ENCODE measurements at places on chromosomes 2 and 18. TPM values are rescaled to one million over a fixed set of nuclear protein-coding genes. Genes with fewer than 3 reads are reported as not detected.
A peak's percentile ranks its signal among the peaks of the same experiment; 100 is the strongest.

DNA sequence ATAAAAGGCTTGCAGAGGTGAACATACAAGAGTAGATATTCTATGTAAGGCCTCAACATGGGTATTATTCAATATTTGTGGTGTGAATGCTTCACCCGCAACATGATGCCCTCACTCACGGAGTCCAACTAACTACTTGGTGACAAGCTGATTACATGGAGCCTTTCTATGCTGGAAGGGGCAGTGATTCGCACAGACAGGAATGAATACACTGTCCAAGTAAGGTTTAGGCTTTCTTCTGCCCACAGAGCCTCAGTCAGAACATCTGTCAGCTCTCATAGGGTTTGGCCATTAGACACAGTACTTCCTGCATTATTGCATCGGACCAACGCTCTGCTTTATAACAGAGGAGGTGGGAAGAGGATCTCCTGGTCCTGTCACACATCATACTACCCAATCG, 80.3 kb upstream of the SLC35G4 start:
- ATAC-seq = no peak

DNA sequence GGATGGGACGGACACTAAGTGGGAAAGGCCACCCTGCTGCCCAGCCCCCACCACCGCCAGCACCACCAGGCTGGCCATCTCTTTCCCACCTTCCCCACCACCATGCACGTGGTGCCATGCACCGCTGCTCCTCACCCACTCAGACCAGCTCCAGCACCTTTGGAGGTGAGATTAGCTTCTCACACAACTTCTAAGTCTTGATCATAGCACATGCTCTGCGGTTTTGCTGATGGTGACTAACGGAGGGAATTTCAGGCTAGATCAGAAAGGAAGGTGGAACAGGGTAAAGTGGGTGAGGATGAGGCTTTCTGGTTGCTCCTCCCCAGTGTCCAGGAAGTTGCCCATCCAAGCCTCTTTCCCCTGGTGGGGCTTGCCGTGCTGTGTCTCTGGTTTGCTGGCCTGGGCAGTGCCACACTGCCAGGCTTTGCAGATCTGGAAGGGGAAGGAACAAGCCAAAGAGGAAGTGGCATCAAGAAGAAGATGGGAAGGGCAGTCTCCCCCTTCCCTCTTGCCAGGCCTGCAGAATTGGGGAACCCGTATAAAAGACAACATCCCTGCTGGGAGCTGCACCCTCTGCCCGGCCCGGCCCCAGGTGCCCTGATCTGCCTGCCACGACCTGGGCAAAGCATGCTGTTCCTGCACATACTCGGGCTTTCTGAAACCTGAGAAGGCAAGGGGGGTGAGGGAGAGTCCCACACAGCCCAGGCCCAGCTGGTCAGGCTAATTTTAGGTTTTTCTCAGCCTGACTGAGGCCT, 44.3 kb upstream of the CAB39 start:
- peak; percentile 37 for ATAC-seq

DNA sequence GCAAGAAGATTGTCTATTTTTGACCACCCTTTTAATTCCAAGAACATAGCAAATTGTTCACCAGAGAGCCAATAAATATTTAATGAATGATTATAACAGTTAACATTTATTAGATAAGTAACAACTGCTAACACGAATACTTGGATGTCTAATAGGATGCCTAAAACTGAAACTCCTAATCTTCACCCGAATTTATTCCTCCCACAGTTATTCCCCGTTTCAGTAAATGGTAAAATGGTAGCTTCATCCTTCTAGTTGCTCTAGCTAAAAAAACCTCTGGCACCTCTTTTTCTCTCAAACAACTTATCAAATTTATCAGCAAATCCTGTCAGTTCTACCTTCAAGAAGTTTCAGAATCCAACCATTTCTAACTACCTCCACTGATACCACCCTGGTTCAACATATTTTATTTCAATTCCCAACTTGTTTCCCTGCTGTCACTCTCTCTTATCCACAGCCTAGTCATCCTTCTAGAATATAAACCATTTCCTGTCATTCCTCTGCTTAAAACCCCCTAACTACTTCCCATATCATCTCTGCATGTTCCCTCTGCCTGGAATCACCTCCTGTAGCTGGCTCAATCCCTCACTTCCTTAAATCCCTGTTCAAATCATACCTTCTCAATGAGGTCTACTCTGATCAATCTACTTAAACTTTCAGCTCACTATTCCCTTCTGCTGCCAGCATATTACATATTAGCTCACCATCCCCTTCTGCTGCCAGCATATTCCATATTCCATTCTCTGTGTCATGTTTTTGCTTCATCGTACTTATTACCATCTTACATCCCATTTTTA, 93.8 kb downstream of the ROCK2 start:
- ATAC-seq = no peak

- ATAC-seq = no peak
Observed at GRCh38 chr2:13091455-13091854, 374.7 kb downstream of the TRIB2 start.

DNA sequence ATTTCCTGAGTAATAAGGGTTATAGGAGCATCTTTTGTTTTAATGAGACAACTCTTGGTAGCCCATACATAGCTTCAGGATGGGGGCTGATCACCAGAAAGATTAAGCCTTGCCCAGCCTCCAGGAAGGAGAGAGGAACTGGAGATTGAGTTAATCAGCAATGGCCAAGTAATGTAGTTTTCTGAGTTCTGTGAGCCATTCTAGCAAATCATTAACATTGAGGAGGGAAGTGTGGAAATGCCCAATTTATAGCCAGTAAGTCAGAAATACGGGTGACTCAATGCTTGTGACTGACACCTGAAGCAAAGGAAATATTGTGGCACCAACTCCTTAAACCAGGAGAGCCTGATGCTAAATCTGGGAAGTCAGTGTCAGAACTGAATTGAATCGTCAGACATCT, 205.1 kb upstream of the SRD5A2 start:
- no peak for ATAC-seq

DNA sequence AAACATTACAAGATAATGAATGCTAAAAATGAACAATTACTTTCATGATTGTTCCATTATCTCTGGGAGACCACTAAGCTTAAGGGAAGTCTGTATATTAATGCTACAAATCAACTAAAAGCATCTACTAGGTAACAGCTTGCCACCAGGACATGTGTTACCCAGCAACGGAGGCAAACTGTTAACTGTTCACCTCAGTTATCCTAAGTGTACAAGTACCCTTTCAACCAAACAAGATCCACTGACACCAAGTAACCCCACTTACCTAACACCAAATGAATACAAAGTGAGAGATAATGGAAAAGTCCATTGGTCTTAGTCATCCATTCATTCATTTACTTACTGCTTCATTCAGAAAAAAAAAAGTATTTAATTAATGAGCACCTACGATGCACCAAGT, 54.7 kb upstream of the KIDINS220 start:
- ATAC-seq = no peak

DNA sequence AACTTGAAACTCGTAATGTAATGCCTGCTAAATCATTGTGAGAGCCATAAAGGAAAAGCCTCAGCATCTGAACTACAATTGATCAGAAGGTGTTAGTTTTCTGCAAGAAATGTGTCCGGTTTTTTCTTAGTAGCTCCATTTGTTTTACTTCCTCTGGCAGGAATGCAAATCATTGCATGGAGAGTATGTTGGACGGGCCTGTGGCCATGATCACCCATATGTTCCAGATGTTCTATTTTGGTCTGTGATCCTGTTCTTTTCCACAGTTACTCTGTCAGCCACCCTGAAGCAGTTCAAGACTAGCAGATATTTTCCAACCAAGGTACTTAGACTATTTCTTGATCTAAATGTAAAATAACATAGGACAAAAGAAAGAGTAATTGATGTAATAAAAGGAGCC, 126.6 kb downstream of the DPP4 start:
- no peak for ATAC-seq

DNA sequence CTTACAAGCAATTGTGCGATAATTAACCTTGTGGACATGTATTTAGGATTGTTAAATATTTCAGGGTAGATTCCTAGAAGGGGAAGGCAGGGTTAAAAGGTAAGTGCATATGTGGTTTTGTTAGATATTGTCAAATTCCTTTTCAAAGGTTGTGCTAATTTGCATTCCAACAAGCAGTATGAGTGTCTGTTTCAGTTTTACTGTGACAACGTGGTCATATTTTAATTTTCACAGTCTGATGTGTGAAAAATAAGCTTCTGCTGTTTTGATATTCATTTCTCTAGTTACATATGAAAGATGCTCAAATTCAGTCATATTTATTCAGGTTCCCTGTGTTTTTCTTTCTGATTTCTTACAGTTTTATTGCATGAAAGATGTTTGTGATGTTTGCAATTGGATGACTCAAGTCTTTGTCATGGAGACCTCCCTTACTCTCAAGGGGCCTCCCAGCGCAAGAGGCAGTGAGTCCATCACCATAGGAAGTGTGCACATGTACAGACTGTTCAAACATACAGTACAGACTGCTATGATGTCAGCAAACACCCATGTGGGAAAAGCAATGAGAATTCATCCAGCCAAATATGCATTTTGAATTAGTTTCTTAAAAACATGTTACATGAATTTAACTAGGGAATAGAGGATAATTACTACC, 310.8 kb downstream of the GALR1 start:
- no peak for ATAC-seq

DNA sequence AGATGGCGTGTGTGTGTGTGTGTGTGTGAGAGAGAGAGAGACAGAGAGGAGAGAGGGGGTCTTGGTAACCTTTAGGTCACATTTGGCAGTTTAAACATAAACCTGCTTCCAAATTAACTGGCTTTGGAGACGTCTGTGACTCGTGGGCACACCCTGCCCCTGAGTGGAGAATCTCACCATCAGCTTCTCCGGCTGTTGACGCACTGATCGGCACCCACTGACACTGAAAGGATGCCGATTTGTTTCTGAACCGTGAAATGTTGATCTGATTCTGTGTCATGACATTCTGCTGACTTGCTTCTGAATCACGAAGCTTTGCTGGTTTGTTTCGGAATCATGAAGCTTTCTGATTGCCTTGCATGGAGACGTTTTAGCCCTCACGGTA, 114.7 kb downstream of the RTP5 start:
- ATAC-seq = no peak

GRCh38 chr2:4628998-4629501, 925.7 kb downstream of the DCDC2C start:
- ATAC-seq = no peak

GRCh38 chr2:235966932-235967757, 201.0 kb downstream of the GBX2 start:
- no peak for ATAC-seq

- ATAC-seq = no peak
Observed at GRCh38 chr18:22988208-22988607, 55.1 kb downstream of the RBBP8 start.

GRCh38 chr18:46291149-46291548, 187.0 kb downstream of the HAUS1 start:
- no peak for ATAC-seq

DNA sequence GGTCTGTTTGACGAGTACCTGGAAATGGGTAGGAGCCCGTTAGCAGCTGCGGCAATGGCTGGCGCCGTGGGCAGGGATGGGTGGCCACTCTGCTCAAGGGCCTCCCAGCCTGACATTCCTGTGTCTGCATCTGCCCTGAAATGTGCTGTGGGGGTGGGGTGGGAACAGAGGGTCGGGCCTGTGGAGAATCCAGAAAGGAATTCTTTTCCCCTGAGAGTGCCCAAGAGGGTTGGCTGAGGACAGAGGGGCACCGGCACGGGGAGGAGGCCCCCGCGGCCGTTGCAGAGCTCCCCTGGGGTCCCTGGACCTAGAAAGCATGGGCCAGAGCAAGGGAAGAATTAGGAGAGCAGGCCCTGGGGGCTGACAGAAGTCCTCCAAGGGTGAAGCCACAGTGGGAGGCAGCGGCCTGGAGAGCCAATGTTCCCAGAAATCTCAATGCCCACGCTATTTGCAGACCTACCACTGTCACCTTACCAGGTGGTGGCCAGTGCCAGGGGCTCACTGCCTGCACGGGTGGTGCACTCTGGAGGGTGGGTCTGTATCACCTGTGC, 27.8 kb downstream of the ANO7 start:
- ATAC-seq = no peak

DNA sequence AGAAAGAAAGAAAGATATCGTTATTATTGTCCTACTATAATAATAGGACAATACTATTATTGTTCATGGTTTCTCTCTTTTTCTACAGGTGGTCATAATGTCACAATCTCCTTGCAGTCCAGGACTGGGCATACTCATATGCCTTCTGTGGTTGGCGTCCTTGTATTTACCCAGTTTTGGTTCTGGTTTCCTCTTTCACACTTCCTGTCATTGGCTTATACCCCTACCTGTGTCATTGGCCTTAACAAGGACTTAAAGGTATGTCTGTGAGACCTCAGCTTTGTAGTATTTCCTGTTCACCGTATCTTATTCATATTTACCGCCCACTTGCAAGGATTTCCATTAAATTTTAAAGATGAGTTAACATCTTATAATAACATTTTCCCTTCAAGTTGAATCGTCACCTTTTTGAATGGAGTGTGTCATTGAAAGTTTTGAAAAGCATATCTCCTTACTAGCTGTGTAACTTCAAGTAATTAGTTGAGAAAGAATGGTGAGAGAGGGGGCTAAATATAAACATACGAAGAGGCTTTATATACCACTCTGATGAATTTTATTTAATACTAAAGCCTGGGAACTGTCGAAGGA, 36.5 kb upstream of the HTR2B start:
- ATAC-seq = no peak

- ATAC-seq = peak; percentile 47
Observed at GRCh38 chr2:206084870-206085741, 868 bp downstream of the INO80D start.

DNA sequence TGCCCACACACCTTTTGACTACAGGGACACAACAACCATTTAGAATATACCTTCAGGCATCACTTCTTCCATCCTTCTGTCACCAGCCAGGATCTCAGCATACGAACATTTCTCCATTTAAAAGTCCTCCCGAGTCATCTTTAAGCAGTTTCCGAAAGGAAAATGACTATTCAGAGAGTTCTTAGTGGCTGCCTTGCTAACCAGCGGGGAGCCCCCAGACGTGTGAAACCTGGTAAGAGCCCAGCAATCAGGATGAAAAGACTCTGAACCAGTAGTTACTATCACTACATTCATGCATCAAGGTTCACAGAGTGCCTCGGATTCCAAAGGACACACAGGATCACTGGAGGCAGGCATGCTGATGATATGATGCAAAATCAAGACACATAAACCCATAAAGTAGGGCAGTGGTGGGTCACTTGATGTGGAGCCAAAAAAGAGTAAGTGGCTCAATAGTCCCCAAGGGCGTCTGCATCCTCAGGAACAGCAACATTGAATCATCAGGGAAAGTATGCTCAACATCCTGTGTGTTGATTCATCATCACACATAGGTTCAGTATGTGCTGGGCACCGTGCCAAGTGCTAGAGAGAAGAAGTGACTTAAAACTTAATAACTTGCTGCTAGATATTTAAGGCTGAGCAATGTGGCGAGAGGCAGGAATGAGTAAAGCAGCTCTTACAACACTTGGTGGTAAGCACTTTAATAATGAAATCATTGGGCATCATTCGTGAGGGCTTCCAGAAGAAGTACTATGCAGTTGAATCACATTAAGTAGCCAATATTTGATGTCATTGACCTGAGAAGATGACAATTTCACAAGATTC, 4.4 kb downstream of the CCL20 start:
- ATAC-seq = peak; percentile 97

GRCh38 chr2:168355121-168355520, 101.0 kb upstream of the CERS6 start:
- ATAC-seq = no peak

Gene HOXD8
- total RNA-seq = 0.88 TPM

Gene TSPYL6
- total RNA-seq = not detected

Gene TXNDC2
- total RNA-seq = not detected

Gene HOXD9
- 1.1 TPM for total RNA-seq

Gene POMC
- 0.44 TPM for total RNA-seq

Gene CRYBA2
- total RNA-seq = not detected

Gene UGT1A3
- total RNA-seq = 0.28 TPM

Gene COL4A3
- total RNA-seq = 0.76 TPM

Gene GCKR
- total RNA-seq = 0.84 TPM

Gene RNF25
- 15.3 TPM for total RNA-seq

Gene C2orf78
- total RNA-seq = not detected

Gene RTP5
- total RNA-seq = not detected

Data from esophagus mucosa (tissue), 1 donor.